ENCODE measurements at places on chromosomes 5 and 9. TPM values are rescaled to one million over a fixed set of nuclear protein-coding genes. Genes with fewer than 3 reads are reported as not detected.

DNA sequence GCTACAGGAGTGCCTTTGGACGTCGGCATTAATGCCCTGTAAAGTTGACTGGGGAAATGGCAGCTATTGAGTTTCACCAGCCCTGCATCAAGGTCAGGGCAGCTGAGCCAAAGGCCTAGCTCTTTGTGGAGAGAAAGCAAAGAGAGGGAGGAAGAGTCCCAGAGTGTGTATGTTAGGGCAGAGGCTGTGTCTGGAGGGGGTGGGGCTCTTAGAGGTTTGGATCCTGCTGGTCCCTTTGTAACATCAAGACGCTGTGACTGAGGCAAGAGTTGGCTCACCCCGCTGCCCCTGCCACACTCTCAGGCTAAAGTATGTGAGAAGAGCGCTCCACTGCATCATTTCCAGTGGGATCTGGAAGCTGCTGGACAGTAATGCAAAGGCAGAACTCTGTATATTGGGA, 34.3 kb downstream of the TMOD1 start:
- H3K36me3 ChIP-seq: peaks cover 11% of the 10 kb centered on the region
- no peak overlapping the region for H3K27ac ChIP-seq
- no peak for DNase-seq
- H3K27me3 ChIP-seq: no peaks in the 10 kb centered on the region
- no peak overlapping the region for H3K4me3 ChIP-seq

- H3K4me3 ChIP-seq: peak overlapping the region; percentile 53
- DNase-seq: no peak
These were observed 224.4 kb downstream of the EBF1 start for GRCh38 chr5:158875272-158875679.

DNA sequence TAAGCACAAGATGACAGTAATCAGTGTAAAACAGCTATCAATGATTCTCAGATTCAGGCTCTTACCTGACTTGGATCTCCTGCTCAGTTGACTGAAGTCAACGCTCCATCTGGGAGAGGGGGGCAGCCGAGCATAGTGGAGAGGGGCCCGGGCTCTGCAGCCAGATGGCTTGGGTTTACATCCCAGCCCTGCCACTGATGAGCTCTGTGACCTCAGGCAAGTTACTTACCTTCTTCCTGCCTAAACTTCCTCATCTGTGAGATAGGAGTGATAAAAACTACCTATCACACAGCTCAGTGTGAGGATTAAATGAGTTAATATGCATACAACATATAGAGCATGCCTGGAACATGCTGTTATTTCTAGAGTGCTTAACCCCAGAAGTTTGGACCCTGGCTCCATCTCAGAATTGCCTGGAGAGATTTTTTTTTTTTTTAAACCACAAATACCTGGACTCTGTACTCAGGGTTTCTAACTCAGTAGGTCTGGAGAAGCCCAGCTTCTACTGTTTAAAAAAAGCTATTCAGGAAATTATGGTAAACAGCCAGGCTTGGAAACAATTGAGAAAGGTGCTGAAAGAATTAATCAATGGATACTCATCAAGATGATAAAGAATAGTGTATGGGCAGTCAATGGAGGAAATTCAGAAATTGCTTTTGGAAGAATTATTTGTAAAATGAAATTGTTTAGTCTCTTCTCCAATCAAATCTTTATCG, 72.2 kb downstream of the ANKRD55 start:
- H3K27me3 ChIP-seq: no peaks in the 10 kb centered on the region
- no peak overlapping the region for H3K4me3 ChIP-seq
- peaks cover 5% of the 10 kb centered on the region for H3K4me1 ChIP-seq
- H3K27ac ChIP-seq: no peak overlapping the region
- H3K36me3 ChIP-seq: no peaks in the 10 kb centered on the region

GRCh38 chr9:128214571-128215490, 11.7 kb downstream of the DNM1 start:
- no peak overlapping the region for H3K4me3 ChIP-seq
- DNase-seq: no peak
- no peaks in the 10 kb centered on the region for H3K4me1 ChIP-seq
- H3K36me3 ChIP-seq: no peaks in the 10 kb centered on the region

DNA sequence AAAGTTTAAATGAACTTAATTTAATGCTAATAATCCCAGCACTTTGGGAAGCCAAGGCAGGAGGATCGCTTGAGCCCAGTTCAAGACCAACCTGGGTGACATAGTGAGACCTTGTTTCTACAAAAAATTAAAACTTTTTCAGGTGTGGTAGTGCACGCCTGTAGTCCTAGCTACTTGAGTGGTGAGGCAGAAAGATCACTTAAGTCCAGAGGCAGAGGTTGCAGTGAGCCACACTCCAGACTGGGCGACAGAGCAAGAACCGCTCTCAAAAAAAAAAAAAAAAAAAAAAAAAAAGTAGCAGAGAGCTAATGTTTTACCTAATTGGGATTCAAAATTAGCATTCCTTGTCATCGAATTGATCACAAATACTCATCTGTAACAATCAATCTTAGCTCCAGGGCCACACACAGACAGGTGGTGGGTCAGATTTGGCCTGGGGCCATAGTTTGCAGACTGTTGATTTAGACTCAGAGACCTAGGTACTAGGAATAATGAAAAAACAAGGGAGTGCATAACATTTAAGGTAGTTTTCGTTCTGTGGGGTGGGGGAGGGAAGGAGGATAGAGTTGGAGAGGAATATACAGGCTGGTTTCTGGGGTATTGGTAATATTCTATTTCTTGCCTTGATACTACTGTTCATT, 21.4 kb downstream of the HSDL2 start:
- no peak overlapping the region for H3K27ac ChIP-seq
- no peaks in the 10 kb centered on the region for H3K27me3 ChIP-seq
- DNase-seq: no peak
- H3K4me1 ChIP-seq: peaks cover 3% of the 10 kb centered on the region
- no peak overlapping the region for H3K4me3 ChIP-seq
- no peaks in the 10 kb centered on the region for H3K36me3 ChIP-seq

GRCh38 chr5:143551820-143552251, 148.3 kb upstream of the NR3C1 start:
- peaks cover 17% of the 10 kb centered on the region for H3K4me1 ChIP-seq
- H3K36me3 ChIP-seq: no peaks in the 10 kb centered on the region
- no peak for DNase-seq
- no peak overlapping the region for H3K27ac ChIP-seq

- peaks cover 48% of the 10 kb centered on the region for H3K4me1 ChIP-seq
- no peak for DNase-seq
- no peaks in the 10 kb centered on the region for H3K36me3 ChIP-seq
- H3K27ac ChIP-seq: no peak overlapping the region
These were observed 16.0 kb downstream of the ABLIM3 start for GRCh38 chr5:149157330-149157729.

DNA sequence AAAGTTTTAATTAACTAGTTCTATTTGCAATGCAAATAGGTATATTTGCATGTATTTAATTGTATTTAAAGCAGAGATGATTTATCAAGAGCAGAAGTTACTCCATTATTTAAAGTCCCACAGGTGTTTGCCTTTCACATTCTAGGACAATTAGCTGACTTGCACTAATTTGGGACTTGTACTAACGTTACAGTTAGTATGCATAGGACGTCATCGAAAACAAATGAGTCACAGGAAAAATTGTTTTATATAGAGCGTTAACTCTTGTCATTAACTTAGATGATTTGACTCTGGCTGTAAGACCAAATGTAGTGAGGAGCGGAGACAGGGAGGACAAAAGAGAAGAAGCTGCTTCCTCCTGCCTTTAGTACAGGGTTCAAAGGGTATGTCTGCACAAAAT, 126.1 kb upstream of the IFNE start:
- no peaks in the 10 kb centered on the region for H3K36me3 ChIP-seq
- no peak overlapping the region for H3K27ac ChIP-seq
- DNase-seq: no peak
- no peaks in the 10 kb centered on the region for H3K27me3 ChIP-seq
- H3K4me3 ChIP-seq: no peak overlapping the region

DNA sequence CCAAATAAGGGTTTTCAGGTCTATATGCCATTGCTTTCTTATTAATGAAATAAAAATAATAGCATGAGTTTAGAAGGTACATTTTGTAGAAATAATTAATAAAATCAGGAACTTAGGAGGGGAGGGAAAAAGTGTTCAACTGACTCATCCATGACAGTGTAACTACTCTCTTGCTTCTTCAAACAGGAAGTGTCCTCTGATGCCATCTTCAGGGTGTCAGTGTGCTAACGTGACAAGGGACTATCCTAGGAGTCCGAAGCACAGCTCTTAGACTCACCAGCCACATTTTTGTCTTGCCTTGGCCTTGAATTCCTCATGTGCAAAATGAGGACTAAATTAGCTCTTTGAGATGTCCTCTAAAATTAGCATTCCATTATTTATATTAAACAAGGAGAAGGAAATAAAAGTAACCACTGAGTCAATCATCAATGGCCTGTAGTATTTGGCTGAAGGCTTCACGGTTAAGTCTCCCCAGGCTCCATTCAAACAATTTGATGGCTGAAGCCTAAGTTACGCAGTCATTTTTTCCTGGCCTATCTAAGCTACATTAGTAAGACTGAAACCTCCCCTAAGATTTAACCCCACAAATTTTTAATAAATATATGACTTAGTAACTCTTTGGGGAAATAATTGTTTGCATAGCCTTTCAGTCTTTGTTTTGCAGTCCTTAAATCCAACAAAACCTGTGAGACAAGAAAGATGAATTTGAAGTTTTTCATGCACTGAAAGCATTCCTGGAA, 151.1 kb downstream of the ARL15 start:
- no peaks in the 10 kb centered on the region for H3K27me3 ChIP-seq
- no peak for DNase-seq
- no peak overlapping the region for H3K4me3 ChIP-seq

- no peaks in the 10 kb centered on the region for H3K36me3 ChIP-seq
- no peaks in the 10 kb centered on the region for H3K4me1 ChIP-seq
- no peak overlapping the region for H3K27ac ChIP-seq
These were observed 56.1 kb downstream of the IRX2 start for GRCh38 chr5:2695200-2695891.

- no peaks in the 10 kb centered on the region for H3K27me3 ChIP-seq
- no peaks in the 10 kb centered on the region for H3K4me1 ChIP-seq
- H3K36me3 ChIP-seq: no peaks in the 10 kb centered on the region
- H3K4me3 ChIP-seq: no peak overlapping the region
- no peak overlapping the region for H3K27ac ChIP-seq
These were observed 163.1 kb downstream of the PAX5 start for GRCh38 chr9:36870960-36871359.

- H3K4me3 ChIP-seq: no peak overlapping the region
- no peak for DNase-seq
- no peaks in the 10 kb centered on the region for H3K27me3 ChIP-seq
- H3K27ac ChIP-seq: no peak overlapping the region
These were observed 750.3 kb downstream of the CDH12 start for GRCh38 chr5:22102823-22103359.

- H3K4me3 ChIP-seq: no peak overlapping the region
- H3K27ac ChIP-seq: no peak overlapping the region
- peaks cover 41% of the 10 kb centered on the region for H3K4me1 ChIP-seq
- no peak for DNase-seq
These were observed 33.3 kb downstream of the CD180 start for GRCh38 chr5:67163231-67163756.

DNA sequence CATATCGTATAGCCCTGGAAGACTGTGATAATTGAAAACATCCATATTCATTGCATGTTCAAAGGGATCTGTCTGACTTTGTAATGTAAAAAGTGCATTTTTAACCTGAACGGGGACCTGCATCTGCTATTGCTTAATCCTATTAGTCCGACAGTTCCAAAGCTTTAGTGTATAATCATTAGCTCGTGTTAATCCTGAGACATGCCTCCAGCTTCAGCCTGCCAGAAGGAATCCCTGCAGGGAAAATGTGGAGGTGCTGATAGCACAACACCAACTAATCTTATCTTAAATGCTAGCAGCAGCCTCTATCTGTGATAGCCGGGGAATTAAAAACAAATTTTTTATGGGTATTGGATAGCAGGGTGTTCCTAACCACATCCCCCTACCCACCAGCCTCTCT, 495.2 kb downstream of the TLE4 start:
- H3K36me3 ChIP-seq: no peaks in the 10 kb centered on the region
- no peak overlapping the region for H3K27ac ChIP-seq
- no peak overlapping the region for H3K4me3 ChIP-seq
- no peaks in the 10 kb centered on the region for H3K27me3 ChIP-seq

DNA sequence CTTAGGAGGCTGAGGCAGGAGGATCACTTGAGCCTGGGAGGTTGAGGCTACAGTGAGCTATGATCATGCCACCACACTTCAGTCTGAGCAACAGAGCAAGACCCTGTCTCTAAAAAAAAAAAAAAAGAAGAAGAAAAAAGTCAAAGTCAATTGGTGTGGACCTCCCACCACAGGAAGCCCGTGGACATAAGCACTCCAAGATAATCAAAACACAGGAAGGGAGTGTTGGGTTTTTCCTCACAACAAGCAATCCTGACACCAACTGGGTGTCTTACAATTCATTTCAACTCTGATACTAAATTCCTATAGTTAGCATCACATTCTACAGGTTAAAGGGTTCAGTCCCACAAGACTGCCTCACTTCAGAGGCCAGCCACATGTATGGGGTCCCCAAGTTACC, 70.7 kb downstream of the PDE6A start:
- H3K27ac ChIP-seq: no peak overlapping the region
- DNase-seq: no peak
- no peak overlapping the region for H3K4me3 ChIP-seq

- DNase-seq: no peak
- no peak overlapping the region for H3K4me3 ChIP-seq
- H3K27ac ChIP-seq: no peak overlapping the region
These were observed 44.2 kb upstream of the ITGA1 start for GRCh38 chr5:52743529-52743928.

- H3K36me3 ChIP-seq: no peaks in the 10 kb centered on the region
- H3K27me3 ChIP-seq: no peaks in the 10 kb centered on the region
- peaks cover 18% of the 10 kb centered on the region for H3K4me1 ChIP-seq
- DNase-seq: no peak
- H3K4me3 ChIP-seq: no peak overlapping the region
- H3K27ac ChIP-seq: no peak overlapping the region
These were observed 11.5 kb downstream of the GPR150 start for GRCh38 chr5:95631255-95631958.

DNA sequence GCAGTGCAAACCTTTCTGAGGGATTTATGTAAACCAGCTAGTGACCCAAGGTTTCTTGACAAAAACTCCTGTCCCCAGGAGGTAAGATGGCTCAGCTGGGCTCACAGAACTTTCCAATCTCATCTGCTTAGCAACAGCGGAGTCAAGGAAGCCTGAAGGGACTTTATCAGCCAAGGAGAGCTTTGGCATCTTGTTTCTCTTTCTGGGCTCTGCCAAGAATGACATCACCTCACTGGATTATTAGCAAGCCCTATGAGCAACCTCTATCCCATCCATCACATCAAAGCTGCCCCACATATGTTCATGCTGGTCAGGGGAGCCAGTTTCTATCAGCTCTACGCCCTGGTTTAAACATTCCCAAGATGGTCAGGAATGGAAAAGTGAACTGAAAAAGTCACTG, 461.3 kb downstream of the ENC1 start:
- H3K27me3 ChIP-seq: no peaks in the 10 kb centered on the region
- H3K36me3 ChIP-seq: no peaks in the 10 kb centered on the region
- no peak overlapping the region for H3K4me3 ChIP-seq
- no peaks in the 10 kb centered on the region for H3K4me1 ChIP-seq

The RASGEF1C gene
- total RNA-seq: not detected

The NREP gene
- 18.0 TPM for total RNA-seq

The FRMPD1 gene
- total RNA-seq: not detected

The C5 gene
- total RNA-seq: 8.3 TPM

The MIER3 gene
- total RNA-seq: 39.4 TPM

The SLC28A3 gene
- total RNA-seq: not detected

The PCDHGA7 gene
- 12.2 TPM for total RNA-seq

Data from thoracic aorta (tissue), 2 donors.